Gastrocnemius medialis (tissue), 4 donors: ENCODE measurements at places on chromosomes 2 and 18. TPM values are rescaled to one million over a fixed set of nuclear protein-coding genes. Genes with fewer than 3 reads are reported as not detected.

- no peaks in the 10 kb centered on the region for H3K4me1 ChIP-seq
- no peak for DNase-seq
- H3K36me3 ChIP-seq, result no peaks in the 10 kb centered on the region
Observed at GRCh38 chr2:130332271-130333073, 10.2 kb upstream of the IMP4 start.

The SFT2D3 gene
- total RNA-seq, result 3.9 TPM

The TMEM198 gene
- 0.87 TPM for total RNA-seq

DNA sequence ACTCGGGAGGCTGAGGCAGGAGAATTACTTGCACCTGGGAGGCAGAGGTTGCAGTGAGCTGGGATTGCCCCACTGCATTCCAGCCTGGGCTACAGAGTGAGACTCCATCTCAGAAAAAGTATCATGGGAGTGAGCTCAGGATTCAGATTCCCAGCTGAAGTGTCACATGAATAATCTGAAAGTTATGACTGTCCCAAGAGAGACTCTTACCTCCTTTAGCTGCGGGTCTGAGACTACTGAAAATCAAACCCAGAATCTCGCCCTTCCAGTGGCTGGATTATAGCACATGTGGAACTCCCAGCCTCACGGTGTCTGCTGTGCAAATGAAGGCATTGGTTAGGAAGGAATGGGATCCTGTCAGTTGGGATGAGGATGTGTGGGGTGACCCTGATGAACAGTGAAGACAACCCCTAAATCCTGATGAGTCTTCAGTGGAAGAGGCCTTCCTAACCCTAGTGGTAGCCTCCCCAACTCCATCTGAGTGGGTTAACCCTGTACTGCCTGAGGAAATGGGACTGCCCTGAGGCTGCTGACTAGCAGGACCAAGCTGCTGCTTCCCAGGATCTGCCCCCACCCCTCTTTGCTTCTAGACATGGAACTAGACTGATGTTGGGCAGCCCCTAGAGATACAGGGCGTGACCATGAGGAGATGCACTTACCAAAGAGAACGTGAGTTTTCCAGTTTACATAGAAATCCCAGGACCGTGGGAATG, 16.5 kb downstream of the BOK start:
- no peaks in the 10 kb centered on the region for H3K4me1 ChIP-seq
- no peak overlapping the region for H3K4me3 ChIP-seq
- DNase-seq, result no peak
- H3K27me3 ChIP-seq, result no peaks in the 10 kb centered on the region

The LYPD1 gene
- 0.34 TPM for total RNA-seq

DNA sequence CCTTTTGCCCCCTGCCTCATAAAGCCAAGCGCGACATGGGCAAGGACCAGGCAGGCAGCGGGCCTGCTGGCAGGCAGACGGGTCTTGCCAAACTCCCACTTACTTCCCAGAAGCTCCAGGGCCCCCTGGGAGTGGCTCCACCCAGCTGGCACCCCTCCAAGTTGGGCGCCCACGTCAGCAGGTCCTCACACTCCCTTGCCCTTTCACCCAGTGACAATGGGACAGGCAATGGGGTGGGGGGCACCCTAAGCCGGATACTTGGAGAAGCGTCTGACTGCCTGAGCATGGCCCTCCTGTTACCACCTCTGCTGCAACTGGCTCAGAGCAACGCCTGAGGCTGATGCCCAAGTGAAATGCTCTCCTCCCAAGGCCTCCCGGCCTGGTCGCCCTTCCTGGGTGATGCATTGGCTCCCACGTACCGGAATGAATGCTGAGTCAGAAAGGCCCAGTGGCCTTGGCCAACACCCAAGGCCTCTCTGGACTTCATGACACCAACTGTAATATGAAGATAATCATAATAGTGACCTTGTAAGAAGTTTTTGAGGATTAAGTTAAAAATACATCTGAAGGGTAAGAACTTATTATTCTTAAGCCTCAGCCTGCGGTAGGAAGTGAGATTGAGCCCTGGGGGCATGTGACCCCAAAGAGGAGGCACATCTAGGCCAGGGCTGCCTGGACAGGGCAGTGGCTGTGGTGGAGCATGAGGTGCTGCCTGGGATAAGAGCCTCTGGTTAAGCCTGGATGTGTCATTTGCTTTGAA, 31.6 kb downstream of the KCNK3 start:
- peaks cover 3% of the 10 kb centered on the region for H3K27me3 ChIP-seq
- H3K27ac ChIP-seq, result peak overlapping the region; percentile 72
- DNase-seq, result peak; percentile 34
- H3K36me3 ChIP-seq, result no peaks in the 10 kb centered on the region
- no peak overlapping the region for H3K4me3 ChIP-seq

DNA sequence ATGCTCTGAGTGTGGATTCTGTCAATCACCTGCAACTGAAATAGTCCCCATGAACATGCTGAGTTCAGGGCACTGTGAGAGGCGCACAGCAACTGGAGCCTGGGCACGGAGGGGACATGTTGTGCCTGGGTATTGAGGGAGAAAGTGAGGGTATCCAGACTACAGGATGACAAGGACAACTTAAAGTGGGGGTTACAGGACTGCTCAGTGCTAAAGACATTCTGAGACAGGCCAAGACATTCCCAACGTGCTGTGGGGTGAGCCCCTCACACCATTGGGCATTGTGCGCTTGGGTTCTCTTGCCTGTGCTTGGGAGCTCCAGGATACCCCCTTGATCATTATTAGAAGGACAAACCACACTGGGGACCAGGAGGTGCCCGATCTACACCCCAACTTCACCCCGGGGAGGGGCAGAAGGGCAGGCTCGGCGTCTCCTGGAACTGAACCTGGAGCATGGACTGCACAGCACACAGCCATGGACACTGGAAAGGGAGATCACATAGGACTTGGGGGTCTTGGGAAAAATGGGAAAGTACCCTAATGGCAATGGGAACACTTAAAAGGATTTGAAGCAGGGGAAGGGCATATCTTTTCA, 72.5 kb upstream of the HDAC4 start:
- no peaks in the 10 kb centered on the region for H3K4me1 ChIP-seq
- no peaks in the 10 kb centered on the region for H3K36me3 ChIP-seq
- no peak for DNase-seq
- no peak overlapping the region for H3K27ac ChIP-seq
- H3K4me3 ChIP-seq, result no peak overlapping the region

DNA sequence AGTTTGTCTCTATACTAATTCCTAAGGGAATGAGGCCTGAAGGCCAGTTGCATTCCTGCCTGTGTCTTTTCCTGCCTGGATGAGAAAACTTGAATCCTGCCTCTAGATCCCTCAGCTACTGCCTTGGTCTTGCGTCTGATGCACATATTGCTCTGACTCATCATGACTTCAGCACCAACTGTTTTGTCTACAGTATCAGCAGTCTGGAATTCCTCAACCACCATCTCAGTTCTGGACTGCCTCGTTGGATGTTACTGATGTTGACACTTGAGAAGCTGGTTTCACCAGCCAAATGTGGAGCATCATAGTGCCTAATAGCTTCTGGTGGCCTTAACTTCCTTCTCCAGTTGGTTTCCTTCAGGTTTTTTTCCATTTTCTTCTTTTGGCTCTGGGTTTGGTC, 211.0 kb downstream of the CTNNA2 start:
- no peaks in the 10 kb centered on the region for H3K27me3 ChIP-seq
- H3K4me3 ChIP-seq, result no peak overlapping the region
- no peaks in the 10 kb centered on the region for H3K36me3 ChIP-seq
- no peak overlapping the region for H3K27ac ChIP-seq

DNA sequence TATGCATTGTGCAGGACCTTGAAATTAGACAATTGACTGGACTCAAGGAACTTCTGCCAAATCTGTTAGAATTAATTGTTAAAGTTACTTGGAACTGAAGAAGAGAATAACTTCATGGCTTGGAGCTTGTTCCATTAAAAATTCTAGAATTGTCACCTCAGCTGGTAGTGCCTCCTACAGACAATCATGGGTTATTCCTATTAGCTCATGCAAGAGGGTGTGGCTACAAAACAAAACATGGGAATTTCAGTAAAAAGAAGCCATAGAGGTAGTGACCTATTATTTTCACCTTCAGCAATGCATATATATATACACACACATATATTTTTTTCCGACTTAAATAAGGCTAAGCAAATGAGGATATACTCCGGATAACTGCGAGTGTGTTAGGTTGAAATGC, 181.9 kb upstream of the DTNA start:
- H3K4me3 ChIP-seq, result no peak overlapping the region
- peaks cover 38% of the 10 kb centered on the region for H3K4me1 ChIP-seq
- no peak for DNase-seq
- no peaks in the 10 kb centered on the region for H3K36me3 ChIP-seq
- no peaks in the 10 kb centered on the region for H3K27me3 ChIP-seq

- no peaks in the 10 kb centered on the region for H3K4me1 ChIP-seq
- no peaks in the 10 kb centered on the region for H3K36me3 ChIP-seq
- no peaks in the 10 kb centered on the region for H3K27me3 ChIP-seq
- no peak overlapping the region for H3K4me3 ChIP-seq
- no peak for DNase-seq
Observed at GRCh38 chr2:7826656-7827055, 855.2 kb upstream of the ID2 start.

GRCh38 chr2:188345831-188346458, 54.3 kb downstream of the GULP1 start:
- H3K27ac ChIP-seq, result no peak overlapping the region
- H3K36me3 ChIP-seq, result no peaks in the 10 kb centered on the region
- no peaks in the 10 kb centered on the region for H3K4me1 ChIP-seq
- no peak for DNase-seq
- no peaks in the 10 kb centered on the region for H3K27me3 ChIP-seq
- H3K4me3 ChIP-seq, result no peak overlapping the region

GRCh38 chr2:63837036-63837594, 4.6 kb upstream of the UGP2 start:
- peak overlapping the region; percentile 98 for H3K27ac ChIP-seq
- no peaks in the 10 kb centered on the region for H3K36me3 ChIP-seq
- peak overlapping the region; percentile 94 for H3K4me3 ChIP-seq

GRCh38 chr2:27001950-27002349, 30.8 kb upstream of the TMEM214 start:
- no peak overlapping the region for H3K4me3 ChIP-seq
- H3K27me3 ChIP-seq, result no peaks in the 10 kb centered on the region
- peaks cover 24% of the 10 kb centered on the region for H3K4me1 ChIP-seq
- H3K36me3 ChIP-seq, result no peaks in the 10 kb centered on the region

GRCh38 chr2:147860009-147860408, 15.2 kb downstream of the ACVR2A start:
- H3K27me3 ChIP-seq, result no peaks in the 10 kb centered on the region
- peaks cover 84% of the 10 kb centered on the region for H3K4me1 ChIP-seq
- H3K27ac ChIP-seq, result no peak overlapping the region
- H3K4me3 ChIP-seq, result no peak overlapping the region
- no peaks in the 10 kb centered on the region for H3K36me3 ChIP-seq
- DNase-seq, result no peak

The SCN2A gene
- not detected for total RNA-seq

The DTYMK gene
- total RNA-seq, result 4.1 TPM

The ALPP gene
- total RNA-seq, result not detected

DNA sequence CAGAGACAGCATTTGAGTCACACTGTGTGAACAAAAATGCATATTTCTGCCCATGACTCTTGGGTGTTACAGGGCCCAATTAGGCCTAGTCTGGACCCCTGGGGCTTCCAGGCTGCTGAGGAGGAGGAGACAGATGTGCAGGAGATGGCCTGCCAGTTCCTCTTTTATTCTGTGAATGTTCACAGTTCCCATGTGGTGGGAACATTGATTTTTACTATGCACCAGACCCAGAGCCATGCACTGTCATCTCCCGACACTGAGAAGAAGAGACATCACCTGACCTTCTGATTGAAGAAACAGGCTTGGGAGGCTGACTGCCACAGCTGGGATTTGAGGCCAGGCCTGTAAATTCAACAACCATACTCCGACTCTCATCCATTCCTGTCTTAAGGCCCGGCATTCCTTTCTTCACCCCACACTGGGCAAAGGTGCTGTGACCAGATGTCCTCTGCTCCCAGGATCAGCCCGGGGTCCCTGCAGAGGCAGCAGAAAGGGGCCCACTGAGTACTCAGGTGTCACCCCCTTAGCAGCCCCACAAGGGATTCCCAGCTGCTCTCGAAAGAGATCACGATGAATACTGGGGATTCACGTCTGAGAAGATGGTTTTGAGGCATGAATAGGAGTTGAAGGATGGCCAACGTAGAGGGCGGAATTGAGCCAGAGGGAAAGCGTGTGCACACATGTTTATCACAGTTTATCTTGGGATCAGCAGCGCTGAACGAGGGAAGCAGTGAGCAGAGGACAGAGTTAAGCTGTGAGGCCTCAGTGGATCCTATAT, 3.6 kb upstream of the TFCP2L1 start:
- DNase-seq, result no peak
- H3K36me3 ChIP-seq, result no peaks in the 10 kb centered on the region
- no peak overlapping the region for H3K27ac ChIP-seq

DNA sequence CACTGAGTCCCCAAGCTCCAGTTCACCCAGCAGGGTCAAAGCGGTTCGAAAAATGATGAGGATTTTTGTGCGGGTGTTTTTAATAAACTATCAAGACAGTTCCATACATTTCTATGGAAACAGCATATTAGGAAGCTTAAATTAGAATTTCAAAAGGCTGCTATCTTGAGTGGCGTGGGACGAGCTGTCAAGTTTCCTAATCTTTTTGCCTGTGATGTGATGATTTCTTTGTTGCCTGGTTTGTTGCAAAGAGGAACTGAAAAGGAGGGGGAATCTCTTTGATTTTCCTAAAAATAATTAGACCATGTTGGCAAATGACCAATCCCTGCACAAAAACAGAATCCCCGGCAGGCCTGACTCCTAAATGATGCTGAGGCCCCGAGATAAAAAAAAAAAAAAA, 66.1 kb upstream of the ATG16L1 start:
- H3K27me3 ChIP-seq, result no peaks in the 10 kb centered on the region
- H3K36me3 ChIP-seq, result no peaks in the 10 kb centered on the region
- H3K4me1 ChIP-seq, result no peaks in the 10 kb centered on the region
- no peak overlapping the region for H3K27ac ChIP-seq
- no peak overlapping the region for H3K4me3 ChIP-seq

- H3K27ac ChIP-seq, result no peak overlapping the region
- peaks cover 31% of the 10 kb centered on the region for H3K4me1 ChIP-seq
- no peak for DNase-seq
- peaks cover 3% of the 10 kb centered on the region for H3K27me3 ChIP-seq
- no peaks in the 10 kb centered on the region for H3K36me3 ChIP-seq
Observed at GRCh38 chr2:96506016-96506906, 1.1 kb upstream of the NEURL3 start.

The PROKR1 gene
- not detected for total RNA-seq

GRCh38 chr2:218281449-218281848, 10.9 kb downstream of the TMBIM1 start:
- H3K4me3 ChIP-seq, result peak overlapping the region; percentile 32
- peaks cover 57% of the 10 kb centered on the region for H3K4me1 ChIP-seq
- H3K27me3 ChIP-seq, result no peaks in the 10 kb centered on the region
- no peaks in the 10 kb centered on the region for H3K36me3 ChIP-seq

The DCDC2C gene
- total RNA-seq, result not detected

DNA sequence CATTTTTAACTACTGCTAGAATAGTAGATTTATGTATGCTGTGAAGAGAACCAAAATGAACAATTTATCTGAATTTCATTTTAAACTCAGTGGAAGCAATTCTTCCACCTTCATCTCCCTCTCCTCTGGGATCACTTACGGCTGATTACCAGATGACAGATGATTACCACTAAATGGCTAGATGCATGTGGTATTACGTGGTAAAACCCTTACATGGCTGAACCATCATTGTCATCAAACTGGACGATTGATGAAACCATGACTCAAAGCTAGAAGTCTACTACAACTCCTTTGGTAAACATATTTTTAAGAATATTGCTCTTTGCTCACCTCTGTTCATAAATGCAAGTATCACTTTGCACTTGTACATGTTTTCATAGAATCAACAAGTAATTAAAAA, 48.5 kb upstream of the DOCK10 start:
- no peak overlapping the region for H3K27ac ChIP-seq
- no peaks in the 10 kb centered on the region for H3K27me3 ChIP-seq
- no peaks in the 10 kb centered on the region for H3K36me3 ChIP-seq
- no peak for DNase-seq
- no peaks in the 10 kb centered on the region for H3K4me1 ChIP-seq
